Fibroblast of upper back skin (primary cell): ENCODE measurements at places on chromosomes 5 and 9.

DNA sequence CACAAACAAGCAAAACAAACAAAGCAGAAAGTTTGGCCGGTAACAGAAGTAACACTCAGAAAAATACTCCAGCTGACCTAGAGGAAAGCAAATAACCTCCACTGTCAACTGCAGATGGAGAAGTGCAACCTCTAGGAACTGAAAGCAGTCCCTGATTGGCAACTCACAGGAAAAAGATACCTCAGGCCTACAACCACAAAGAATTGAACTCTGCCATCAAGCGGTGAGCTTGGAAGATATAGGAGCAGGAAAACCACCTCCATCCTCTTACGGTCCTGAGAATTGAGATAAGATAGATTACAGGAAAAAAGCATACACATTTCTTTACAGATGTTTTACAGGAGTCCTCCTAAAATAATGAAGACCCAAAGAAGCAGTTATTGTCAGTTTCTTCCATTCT is 184.5 kb downstream of the PDZD2 start:
- peak; percentile 14 for DNase-seq

DNA sequence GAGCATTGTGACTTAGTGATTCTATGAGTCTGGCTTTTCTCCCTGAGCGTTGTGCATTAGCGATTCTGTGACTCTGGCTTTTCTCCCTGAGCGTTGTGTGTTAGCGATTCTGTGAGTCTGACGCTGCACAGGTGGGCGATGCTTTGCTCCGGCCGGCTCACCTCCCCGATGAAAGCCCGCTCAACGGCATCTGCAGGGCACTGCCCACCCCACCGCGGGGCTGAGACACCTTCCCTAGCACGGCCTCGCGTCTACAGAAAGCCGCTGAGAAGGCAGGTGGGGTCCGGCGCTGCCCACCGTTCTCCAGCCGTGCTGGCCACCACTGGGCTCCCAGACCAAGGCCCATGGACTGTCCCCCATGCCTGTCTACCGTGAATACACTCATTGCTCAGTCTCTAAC is 12.8 kb upstream of the SLC9A3 start:
- no peak for DNase-seq

DNA sequence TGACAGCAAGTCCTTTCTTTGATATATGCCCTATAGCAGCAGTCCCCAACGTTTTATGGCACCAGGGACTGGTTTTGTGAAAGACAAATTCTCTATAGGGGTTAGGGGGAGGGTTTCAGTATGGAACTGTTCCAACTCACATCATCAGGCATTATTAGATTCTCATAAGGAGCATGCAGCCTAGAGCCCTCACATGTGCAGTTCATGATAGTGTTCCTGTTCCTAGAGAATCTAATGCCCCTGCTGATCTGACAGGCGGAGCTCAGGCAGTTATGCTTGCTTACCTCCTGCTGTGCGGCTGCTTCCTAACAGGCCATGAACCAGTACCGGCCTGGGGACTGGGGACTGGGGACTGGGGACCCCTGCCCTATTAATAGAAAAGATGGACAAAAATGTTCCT is 2.7 kb upstream of the RAPGEF6 start:
- no peak for DNase-seq

DNA sequence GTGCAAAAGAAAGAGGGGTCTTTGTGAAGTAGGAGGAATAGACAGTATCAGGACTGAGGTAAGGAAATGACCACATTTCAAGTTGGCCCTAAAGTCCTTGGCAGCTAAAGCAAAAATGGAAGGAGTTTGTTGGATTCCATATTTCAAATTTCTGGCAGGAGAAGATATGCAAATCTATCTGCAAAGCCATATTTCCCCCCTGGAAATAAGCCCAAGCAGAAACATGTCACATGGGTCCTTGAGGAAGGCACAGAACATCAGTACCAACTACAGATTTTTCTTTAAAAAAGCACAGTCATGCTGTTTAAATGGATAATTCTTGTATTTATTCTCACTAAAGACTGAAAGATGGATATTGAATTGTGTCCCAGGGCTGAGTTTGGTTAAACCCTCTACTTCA is 323.0 kb downstream of the TRIM32 start:
- DNase-seq = no peak

DNA sequence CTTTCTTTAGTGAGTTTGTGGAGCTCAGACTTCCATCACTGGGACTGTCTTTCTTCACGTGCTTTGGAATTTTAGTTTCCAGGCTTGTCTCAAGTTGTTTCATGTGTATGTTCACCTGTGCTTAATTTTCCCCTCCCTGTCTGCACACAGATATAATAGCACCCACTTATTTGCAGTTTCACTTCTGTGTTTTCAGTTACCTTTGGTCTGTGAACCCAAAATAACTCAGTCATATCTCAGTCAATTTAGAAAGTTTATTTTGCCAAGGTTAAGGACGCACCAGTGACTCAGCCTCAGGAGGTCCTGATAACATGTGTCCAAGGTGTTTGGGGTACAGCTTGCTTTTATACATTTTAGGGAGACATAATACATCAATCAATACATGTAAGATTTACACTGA is 330.4 kb downstream of the ICE1 start:
- no peak for DNase-seq

- peak; percentile 91 for DNase-seq
Observed at GRCh38 chr5:92641031-92641962, 939.7 kb downstream of the NR2F1-AS1 start.

DNA sequence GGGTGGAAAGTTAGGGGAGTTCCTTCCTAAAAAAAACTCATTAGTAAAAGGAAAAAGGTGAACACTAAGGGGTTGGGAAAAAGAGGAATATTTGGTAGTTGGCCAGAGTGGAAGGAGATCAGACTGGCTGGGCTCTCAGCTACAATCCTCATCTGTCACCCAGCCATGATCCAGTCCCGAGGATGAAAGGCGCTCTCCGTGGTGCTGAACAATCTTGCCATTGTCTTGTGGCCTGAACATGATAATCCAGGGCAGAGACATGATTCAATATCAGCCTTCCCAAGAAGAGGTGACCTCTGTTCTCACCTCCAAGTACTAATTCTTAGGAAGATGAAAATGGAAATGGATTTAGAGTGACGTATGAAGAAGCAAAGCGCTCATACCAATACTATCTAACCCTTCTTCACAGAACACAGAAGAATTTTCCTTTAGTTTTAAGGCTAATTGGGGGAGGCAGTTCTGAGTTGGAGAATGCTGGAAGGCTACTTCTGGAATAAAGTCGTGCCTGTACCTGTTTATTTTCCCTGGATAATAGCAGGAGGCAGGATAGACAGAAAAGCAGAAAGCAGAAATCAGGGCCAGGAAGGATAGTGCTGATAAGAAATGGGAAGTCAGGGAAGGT is 36.6 kb upstream of the MYORG start:
- DNase-seq = peak; percentile 60

DNA sequence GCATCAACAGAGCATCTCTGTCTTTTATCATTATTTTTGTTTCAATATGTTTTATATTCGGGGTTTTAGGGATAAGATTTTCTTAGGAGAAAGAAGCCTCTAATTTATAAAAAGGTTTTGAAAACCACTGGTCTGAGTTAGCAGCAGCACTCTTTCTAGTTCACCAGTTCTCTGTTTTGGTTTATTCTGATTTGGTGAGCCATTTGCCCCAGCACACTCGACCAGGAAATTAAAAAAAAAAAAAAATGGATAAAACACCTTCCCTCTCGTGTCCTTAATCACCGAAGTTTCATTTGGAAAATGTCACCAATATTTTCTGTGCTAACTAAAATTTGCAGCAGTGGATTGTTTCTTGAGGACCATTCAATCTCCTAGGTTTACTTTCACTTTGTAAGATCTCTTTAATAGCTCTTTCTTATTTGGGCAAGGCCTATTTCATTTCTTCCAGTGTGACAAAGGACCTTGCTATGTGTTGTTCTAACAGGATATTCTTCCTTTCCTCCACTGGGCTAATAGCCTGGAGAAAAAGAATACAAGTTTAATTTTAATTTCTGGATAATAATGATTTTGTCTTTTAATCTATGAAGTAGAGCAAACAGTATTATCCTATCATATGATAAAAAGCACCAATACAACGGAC is 57.8 kb upstream of the ANXA1 start:
- DNase-seq = peak; percentile 5

GRCh38 chr9:91246846-91247245 is 114.9 kb downstream of the AUH start:
- DNase-seq = peak; percentile 16

DNA sequence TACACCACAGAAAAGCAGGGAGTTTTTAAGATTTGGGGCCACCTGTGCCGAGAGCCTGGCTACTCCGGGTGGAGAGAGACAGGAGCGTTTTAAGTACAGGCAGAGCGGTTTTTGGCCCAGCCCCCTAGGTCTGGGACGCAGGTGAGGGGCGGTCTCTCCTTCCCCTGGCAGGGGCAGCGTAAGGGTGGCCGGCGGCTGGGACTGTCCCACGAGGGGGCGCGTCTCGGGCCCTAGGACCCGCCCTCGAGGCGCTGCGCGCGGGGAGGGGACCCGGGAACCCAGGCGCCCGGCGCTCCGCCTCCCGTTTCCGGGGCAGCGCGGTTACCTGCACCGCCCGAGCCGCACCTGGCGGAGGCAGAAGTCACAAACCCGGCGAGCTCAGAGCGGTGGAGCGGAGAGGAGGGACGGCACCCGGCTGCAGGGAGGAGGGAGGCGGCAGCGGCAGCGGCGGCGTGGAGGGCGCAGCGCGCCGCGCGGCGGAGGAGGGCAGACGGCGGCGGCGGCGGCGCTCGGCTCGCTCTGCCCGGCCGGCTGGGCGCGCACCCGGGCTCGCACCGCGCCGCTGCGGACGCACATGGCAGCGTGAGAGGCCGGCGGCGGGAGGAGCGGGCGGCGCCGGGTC is at the start of gene WWC1:
TSS of gene WWC1 (plus strand) at position 304 of the 622 bp plus-strand sequence. CDS start 508 bp downstream, outside the sequence.
- DNase-seq = peak; percentile 23

- DNase-seq = peak; percentile 55
Observed at GRCh38 chr5:57302643-57303042, 128.8 kb downstream of the GPBP1 start.

DNA sequence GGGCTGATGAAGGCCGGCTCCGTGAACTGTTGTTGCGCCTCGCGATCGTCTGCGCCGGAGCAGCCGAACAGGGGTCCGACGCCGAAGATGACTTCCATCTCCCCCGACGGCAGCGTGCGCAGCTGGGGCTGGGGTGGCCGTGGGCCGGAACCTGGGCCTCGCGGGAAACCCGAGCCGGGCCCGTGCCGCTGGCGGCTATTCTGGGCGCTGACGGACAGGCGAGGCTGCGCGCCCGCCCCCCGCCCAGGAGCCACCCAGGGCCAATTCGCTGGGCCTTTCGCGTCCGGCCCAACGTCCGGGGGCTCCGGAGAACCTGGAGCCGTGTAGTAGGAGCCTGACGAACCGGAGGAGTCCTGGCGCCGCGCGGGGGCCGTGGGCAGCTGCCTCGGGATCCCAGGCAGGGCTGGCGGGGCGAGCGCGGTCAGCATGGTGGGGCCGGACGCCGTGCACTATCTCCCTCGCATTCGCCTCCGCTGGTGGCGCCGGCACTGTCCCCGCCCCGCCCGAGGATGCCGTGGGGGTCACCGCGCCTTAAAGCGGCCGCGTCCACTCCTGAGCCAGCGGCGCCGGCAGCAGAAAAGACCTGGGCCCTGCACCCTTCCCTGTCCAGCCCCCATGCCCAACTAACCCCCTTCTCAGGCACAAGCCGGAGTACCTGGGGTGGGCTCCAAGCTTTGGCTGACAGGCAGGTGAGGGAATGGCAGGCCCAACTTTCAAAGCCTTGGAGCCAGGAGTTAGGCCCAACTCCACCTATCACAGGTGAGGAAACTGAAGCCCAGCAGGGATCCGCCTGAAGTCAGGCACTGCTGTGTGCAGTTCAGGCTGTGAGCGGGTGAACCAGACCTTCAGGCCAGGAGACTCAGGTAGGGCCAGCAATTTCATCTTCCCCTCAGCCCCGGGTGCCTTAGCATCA is at the start of gene PROB1:
TSS of gene PROB1 (minus strand) at position 451 of the 913 bp plus-strand sequence. CDS start at position 428, 23 bp downstream.
- DNase-seq = no peak

GRCh38 chr5:98769210-98769958 is 4.1 kb upstream of the RGMB start:
- DNase-seq = peak; percentile 81

DNA sequence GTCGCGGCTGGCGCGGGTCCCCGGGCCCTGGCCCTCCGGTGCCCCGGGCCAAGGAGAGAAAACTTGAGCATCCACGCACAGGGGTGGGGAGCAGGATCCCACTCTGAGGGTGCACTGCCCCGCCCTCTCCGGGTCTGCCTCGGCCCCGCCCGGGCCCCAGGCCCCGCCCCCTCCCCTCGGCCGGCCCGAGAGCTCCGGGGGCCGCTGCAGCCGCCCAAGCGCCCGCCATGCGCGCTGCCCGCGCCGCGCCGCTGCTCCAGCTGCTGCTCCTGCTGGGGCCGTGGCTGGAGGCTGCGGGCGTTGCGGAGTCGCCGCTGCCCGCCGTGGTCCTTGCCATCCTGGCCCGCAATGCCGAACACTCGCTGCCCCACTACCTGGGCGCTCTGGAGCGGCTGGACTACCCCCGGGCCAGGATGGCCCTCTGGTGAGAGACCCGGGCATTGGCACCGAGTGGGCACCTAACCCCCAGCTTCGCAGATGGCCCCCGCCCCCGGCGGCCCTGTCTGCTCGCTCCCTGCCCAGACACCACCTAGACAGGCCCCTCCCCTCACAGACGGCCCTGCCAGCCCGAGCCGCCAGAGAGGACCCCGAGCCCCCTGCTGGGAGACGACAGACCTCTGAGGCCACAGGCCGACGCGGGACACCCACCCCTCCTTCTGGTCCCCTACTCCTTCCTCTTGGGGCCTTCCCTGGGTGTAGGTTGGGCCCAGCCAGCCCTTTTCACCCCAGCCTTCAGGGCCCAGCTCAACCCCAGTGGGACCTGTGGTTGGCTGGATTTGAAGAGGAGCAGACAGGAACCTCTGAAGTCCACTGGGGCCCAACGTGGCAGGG is at the start of gene CERCAM:
TSS of gene CERCAM (plus strand) at position 207 of the 831 bp plus-strand sequence. CDS start at position 228, 21 bp downstream.
- DNase-seq = peak; percentile 51

- no peak for DNase-seq
Observed at GRCh38 chr9:85884256-85884655, 56.7 kb upstream of the NAA35 start.

GRCh38 chr5:38554403-38554802 is 2.0 kb downstream of the LIFR start:
- no peak for DNase-seq

DNA sequence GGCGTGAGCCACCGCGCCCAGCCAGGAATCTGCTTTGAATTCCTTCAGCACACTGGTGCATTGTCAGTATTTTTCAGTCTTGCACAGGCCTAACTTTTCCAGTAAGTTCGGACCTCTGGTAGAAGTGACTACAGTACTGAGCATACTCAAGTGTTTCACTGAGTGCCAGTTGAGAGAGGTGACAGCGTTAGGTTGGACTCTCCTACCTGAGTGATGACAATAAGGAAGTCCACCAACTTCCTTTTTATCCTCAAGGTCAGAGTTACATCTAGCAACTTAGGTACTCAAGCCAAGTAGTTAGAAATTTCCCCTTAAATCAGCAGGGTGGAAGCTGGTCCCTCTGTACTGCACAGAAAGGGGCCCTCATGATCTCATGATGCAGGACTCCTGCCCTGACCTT is 26.0 kb upstream of the FSD1L start:
- DNase-seq = no peak
